ENCODE measurements at places on chromosomes 11 and 22.

GRCh38 chr11:92380882-92381281 is 156.3 kb downstream of the FAT3 start:
- no peak for DNase-seq

- no peak for DNase-seq
Observed at GRCh38 chr11:65260756-65261590, 789 bp upstream of the POLA2 start.

- no peak for DNase-seq
Observed at GRCh38 chr11:108117746-108118371, 3.5 kb upstream of the ACAT1 start.

DNA sequence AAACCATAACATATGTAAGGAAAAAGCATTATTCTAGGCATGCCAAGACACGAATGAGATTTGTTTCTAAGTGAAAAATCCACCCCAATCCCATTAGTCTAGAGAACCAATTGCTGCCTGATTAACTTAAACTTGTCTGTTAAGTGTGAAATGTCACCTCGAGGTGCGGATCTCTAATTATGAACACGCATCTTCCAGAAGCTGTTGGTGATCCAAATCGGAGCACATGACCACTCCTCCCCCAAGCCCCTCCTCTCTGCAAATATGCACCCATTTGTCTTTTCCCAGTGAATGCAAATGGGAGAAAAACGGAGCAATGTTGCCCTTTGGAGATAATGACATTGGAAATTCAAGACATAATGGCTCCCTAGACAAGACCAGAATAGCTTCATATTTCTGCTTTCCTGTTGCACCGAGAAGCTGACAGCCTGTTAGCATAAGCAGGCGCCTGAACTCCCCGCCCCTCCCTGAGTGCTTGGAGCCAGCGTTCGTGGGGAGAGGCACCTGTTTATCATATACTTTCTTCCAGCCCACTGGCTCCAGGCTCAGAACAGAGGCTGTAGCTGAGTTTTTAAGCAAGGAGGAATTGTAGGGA is 6.0 kb upstream of the FXYD6 start:
- no peak for DNase-seq

DNA sequence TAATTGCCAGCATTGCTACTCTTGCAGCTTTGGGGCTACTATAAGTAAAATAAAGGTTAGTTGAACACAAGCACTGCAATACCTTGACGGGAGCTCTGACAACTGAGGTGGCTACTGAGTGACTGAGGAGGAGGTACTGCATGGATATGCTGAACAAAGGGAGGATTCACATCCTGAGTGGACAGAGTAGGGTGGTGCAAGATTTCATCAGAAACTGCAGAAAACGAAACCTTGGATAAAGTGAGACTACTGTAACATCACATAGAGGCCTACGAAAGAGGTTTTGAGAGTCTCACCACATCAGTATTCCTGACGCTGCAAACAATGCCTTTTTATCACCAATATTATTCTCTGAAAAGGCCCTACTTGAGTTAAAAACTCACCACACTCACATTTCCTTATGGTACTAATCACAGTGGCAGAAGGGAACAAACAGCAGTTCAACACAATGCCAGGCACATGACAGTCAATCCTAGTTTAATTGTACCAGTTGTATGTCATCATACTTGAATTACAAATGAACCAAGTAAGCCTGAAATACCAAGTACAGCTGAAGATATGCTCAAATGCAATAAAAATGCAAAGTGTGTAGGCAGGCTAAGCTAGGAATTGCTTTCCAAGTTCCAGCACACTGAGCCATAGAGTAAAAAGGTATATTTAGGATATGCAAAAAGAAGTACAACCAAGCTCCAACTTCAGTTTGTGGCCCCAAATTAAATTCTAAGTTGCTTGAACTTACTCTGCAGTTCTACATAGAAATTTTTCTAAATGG is 4.0 kb upstream of the GPR83 start:
- no peak for DNase-seq

DNA sequence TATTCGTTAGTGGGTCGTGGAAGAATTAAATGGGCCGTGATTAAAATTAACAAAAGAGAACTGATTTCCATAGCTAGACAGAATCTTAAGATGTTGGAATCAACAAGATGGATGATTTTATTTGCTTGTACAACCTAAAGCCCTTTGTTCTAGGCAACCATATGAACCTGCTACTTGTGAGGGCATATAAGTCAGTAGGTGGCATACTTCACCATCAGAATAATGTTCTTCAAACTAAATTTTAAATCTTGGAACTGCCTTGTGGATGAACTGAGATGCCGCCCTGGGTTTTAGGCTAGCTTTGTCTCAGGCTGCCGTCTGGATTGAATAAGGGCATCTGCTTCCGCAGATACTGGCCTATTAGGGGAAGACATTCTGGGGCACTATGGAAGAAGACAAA is 40.9 kb downstream of the CSRP3 start:
- DNase-seq: no peak

- DNase-seq: no peak
Observed at GRCh38 chr11:4118107-4118506, 23.5 kb downstream of the RRM1 start.

- no peak for DNase-seq
Observed at GRCh38 chr11:90803831-90804230, 581.0 kb upstream of the CHORDC1 start.

GRCh38 chr11:12765428-12765827 is 91.2 kb downstream of the TEAD1 start:
- DNase-seq: peak; percentile 10

DNA sequence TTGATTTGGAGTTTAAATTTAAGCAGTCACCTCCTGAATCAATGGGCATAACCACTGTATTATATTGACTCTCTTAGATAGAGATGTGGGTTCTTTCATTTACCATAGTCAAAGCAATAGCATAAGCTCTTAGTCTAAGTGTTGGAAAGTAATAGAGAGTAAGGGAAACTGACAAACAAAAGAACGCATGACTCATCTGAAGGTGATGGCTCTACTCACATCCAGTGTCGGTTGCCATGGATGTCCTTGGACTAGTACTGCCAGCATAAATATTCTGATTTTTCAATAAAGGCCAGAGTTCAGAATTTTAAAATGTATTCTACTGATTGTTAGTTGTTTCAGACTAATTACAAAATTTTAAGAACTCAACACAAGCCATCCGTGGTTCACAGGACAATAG is 444.9 kb upstream of the DDI1 start:
- DNase-seq: no peak

GRCh38 chr11:61969838-61970662 is 2.6 kb upstream of the FTH1 start:
- DNase-seq: no peak

DNA sequence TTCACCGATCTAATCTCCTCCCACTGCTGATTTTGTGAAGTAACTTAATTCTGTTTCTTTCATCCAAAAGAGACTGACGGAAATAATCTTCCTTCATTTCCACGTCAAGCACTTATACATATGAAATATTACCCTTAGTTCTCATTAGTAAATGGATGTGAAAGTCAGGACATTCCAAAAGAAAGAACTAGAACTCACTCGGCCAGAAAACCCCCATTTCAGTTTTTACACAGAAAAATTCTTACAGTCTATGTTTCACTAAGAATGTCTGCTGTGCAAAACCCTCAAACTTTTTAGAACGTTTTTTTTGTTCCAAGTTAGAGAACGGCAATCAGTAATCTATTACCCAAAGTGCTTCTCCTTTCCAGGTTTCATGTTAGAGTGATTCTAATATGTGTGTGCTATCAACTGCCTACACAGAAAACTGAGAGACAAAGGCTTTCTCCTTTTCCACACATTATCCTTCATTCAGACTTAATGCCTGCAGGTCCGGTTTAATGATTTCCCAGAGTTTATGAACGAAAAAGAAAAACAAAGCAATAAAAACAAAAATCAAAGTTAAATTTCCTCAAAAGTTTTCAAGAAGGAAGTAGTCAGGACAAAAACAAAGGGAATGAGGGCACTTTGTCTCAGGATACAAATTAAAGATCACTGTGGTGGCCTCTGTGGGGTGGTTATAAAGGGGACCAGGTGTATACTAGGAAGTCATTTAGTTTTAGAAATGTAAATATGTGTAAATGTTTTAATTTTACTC is 11.3 kb upstream of the SESN3 start:
- no peak for DNase-seq

DNA sequence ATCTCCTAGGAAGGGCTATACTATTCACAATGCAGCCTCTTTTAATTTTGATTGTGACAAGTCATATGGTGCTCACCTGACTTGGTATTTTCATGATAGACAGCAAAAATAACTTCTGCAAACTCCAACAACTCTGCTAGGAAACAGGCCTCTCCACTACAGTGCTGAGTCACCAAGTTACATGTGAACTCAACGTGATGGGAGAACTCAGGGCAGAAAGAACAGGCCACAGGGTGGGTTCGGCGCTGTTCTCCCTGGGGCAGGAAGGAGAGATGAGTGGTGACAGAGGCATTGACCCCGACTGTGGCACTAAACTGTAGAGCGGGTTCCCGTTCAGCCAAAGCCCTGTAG is 76.6 kb upstream of the UCP3 start:
- DNase-seq: peak; percentile 24

DNA sequence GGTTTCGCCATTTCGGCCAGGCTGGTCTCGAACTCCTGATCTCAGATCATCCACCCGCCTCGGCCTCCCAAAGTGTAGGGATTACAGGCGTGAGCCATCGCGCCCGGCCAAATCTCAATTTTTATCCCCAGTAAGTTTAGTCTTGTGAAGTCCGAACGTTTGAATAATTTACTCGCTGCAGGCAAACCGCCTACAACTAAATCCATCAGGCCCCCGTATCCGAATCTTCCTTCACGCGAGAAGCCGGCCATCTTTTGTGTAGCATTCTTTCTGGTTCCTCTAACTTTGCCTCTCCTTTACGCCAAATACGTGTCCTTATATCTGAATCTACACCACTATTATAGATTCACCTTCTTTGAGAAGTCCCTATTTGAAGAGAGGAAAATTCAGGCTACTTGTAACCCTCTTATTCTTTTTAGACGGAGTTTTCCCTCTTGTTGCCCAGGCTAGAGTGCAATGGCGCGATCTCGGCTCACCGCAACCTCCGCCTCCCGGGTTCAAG is 581 bp upstream of the EIF3L start:
- no peak for DNase-seq

DNA sequence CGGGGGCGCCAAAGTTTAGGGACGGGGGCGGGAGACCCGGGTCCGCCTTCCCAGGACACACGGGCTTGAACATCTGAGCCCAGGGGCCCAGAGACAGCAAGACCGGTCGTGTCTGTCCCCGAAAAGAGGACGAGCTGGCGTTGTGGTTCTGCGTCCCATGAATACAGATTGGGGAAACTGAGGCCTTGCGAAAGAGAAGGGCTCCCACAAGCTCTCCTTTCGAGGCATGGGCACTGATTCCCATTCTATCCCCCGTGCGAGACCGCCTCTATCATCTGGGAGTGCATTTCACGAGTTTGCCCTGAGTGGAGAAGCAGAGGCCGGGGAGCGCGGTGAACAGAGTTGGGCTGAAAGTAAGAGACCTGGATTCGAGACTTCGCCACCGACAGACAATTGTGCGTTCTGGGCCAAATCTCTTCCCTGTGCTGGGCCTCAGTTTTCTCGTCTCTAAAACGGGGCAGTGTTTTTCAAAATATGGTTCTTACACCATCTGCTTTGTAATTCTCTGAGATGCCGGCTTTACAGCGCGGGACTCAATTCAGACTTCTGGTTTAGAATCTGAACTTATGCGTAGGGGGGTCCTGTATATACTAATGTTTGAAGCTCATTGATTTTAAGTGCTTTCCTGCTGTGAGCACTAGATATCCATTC is 471 bp downstream of the RNF185 start:
- peak; percentile 67 for DNase-seq

DNA sequence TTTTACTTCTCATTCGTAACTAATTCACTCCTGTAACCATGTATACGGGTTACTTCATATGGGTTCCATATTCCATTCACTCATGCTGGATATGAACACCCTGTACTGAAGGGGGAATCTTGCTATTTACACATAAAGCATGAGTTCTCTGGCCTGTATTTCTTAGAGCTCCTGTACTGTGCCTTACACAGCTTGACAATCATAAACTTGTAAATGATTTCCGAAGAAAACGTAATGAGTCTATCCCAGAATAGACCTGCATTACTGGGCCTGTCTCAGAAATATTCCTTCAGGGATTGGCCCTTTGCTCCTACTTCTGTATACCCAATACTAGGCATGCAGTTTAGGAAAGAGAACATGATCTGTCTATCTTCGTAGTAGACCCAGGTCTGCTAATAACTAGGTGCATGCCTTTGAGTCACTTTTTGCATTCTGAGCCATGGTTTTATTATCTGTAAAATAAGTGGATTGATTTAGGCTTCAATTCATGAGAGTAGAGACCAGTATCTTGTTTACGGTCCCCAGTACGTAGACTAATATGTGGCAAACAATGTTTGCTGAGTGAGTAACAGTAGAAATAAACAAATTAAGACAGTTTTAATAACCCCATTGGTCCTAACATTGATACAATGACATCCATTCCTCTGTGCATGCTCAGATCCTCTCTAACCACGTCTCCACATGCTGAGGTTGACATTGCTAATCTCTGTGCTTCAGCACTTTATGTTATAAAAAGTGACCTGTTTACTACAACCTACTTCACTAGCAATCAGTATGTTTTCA is 1.2 kb downstream of the CCDC34 start:
- DNase-seq: no peak

DNA sequence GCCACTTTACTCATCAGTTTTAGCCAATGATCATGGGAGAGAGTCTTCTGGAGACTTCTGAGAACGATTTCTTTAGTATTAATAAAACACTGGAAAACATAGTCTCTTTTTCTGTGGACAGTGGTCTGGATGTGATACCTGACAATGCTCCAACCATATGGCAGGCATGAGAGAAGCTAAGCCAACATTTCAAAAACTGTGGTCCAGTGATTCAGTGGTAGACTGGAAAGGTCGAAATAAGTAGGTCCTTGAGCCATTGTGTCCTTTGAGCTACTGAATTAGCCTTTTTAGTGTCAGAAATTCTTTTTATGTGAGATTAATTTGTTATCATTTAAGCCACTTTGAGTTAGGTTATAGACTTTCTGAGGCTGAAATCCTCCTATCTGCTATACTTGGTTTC is 197.7 kb upstream of the CTSC start:
- DNase-seq: no peak

- DNase-seq: no peak
Observed at GRCh38 chr22:42202048-42202447, 68.4 kb downstream of the TCF20 start.

DNA sequence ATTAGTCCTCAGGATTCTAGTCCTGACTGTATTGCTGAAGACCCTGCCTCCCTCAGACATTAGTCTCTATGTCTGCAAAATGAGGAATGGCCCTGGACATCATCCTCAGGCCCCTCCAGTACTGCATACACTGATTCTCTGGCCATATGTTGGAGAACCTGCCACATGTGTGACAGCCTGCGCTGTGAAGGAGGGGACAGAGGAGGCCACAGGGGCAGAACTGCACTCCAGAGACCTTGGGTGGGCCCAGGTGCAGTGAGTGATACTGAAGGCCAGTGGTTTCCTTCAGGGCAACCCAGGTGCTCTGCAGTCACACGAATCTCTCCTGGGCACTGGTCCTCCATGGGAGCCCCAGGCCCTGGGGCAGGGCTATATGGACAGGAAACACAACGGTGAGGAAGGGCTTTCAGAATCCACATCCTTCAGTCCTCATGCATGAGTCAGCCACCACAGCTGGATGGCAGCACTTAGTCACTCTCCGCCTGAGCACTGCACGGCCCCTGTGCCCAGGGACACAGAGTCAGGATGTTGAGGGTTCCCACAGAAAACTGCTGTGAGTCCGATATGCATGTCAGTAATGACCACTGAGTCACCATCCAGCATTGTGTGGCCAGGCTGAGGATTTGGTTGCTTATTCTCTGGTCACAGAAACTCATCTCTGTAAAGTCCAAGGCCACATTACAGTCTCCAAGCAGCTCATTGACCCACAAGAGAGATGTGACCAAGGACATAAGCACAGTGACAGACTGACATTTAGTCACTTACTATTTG is 39.7 kb downstream of the ME3 start:
- DNase-seq: no peak

- DNase-seq: no peak
Observed at GRCh38 chr11:4740735-4741134, 29.0 kb downstream of the OR51F1 start.
